ENCODE measurements at places on chromosomes 12 and 14.
A peak's percentile ranks its signal among the peaks of the same experiment; 100 is the strongest.

- peaks cover 18% of the 10 kb centered on the region for H3K27me3 ChIP-seq
- H3K36me3 ChIP-seq, result no peaks in the 10 kb centered on the region
- H3K4me1 ChIP-seq, result no peaks in the 10 kb centered on the region
- H3K4me3 ChIP-seq, result no peak overlapping the region
- no peak for DNase-seq
These were observed 149.3 kb downstream of the ESRRB start for GRCh38 chr14:76525106-76525821.

- peaks cover 4% of the 10 kb centered on the region for H3K4me1 ChIP-seq
- peaks cover 8% of the 10 kb centered on the region for H3K27me3 ChIP-seq
These were observed 51.4 kb downstream of the ERH start for GRCh38 chr14:69346710-69347109.

GRCh38 chr14:93155667-93156066 lies 29.0 kb downstream of the MOAP1 start:
- DNase-seq, result no peak
- H3K4me3 ChIP-seq, result no peak overlapping the region
- no peak overlapping the region for H3K27ac ChIP-seq
- H3K36me3 ChIP-seq, result peaks cover 1% of the 10 kb centered on the region

- H3K4me1 ChIP-seq, result no peaks in the 10 kb centered on the region
- H3K27ac ChIP-seq, result no peak overlapping the region
- H3K4me3 ChIP-seq, result no peak overlapping the region
- H3K27me3 ChIP-seq, result peaks cover 3% of the 10 kb centered on the region
These were observed 23.8 kb downstream of the GLIPR1L2 start for GRCh38 chr12:75414671-75415070.

GRCh38 chr14:40004871-40005500 lies 572.8 kb upstream of the FBXO33 start:
- no peaks in the 10 kb centered on the region for H3K27me3 ChIP-seq
- H3K27ac ChIP-seq, result no peak overlapping the region
- H3K36me3 ChIP-seq, result no peaks in the 10 kb centered on the region
- no peak overlapping the region for H3K4me3 ChIP-seq
- no peak for DNase-seq

GRCh38 chr14:49879646-49880204 lies 13.2 kb upstream of the ARF6 start:
- no peak overlapping the region for H3K4me3 ChIP-seq
- peak; percentile 48 for DNase-seq
- H3K27ac ChIP-seq, result peak overlapping the region; percentile 92
- H3K36me3 ChIP-seq, result no peaks in the 10 kb centered on the region
- H3K4me1 ChIP-seq, result peaks cover 14% of the 10 kb centered on the region

- H3K4me1 ChIP-seq, result no peaks in the 10 kb centered on the region
- no peaks in the 10 kb centered on the region for H3K36me3 ChIP-seq
- DNase-seq, result no peak
- no peak overlapping the region for H3K4me3 ChIP-seq
- no peak overlapping the region for H3K27ac ChIP-seq
These were observed 36.9 kb upstream of the CCDC198 start for GRCh38 chr14:57530571-57530970.

DNA sequence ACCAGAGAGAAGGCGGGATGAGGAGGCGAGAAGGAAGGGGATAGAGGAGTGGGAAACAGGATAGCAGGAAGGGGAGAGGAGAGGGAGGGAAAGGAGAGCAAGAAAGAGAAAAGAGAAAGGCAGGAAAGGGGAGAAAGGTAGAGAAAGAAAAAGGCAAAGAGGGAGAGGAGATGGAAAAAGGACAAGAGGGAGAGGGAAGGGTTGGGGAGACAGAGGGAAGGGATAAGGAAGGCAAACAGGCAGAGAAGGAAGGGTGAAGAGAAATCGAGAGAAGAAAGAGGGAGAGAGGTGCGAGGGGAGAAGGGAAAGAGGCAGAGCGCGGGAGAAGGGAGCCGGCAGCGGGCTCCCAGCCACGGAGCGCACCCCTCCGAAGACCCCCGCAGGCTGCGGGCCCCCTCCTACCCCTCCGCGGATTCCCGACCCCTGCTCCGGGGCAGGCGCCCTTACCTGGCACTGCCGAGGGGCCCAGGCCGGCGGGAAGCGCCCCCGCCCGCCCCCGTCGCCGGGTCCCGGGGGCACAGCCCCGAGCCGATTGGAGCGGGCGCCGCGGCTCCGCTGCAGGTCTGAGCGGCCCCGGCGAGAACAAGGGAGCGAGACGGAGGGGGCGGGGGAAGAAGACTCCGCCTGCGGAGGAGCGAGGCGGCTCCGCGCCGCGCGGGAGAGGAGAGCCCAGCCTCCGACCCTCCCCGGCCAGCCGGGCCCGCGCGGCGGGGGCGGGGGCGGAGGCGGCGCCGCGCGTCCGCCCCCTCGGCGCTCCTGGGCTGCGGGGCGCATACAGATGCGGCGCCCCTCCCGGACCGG lies at the start of gene CDH24:
Gene CDH24 (minus strand): TSS at position 565 of the 801 bp plus-strand sequence. CDS start 1,787 bp downstream, outside the sequence.
- peak; percentile 63 for DNase-seq
- H3K36me3 ChIP-seq, result peaks cover 14% of the 10 kb centered on the region

DNA sequence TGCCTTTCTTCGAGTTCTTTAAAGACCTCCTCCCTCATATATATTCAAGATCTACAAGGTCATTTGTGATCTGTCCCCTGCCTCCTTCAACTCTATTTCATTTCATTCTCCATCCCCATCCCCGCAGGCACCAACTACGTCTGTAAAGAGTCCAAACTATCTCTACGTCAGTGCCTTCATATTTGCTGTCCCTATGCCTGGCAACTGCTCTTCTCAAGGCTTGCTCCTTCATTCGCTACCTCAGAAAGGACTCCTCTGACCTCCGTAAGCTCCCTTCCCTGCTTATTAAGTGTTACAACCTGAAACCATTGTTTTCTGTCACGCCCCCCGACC lies 650 bp downstream of the LLPH start:
- peak overlapping the region; percentile 94 for H3K27ac ChIP-seq
- H3K36me3 ChIP-seq, result peaks cover 31% of the 10 kb centered on the region
- peaks cover 32% of the 10 kb centered on the region for H3K4me1 ChIP-seq
- H3K4me3 ChIP-seq, result peak overlapping the region; percentile 93
- no peaks in the 10 kb centered on the region for H3K27me3 ChIP-seq
- no peak for DNase-seq

DNA sequence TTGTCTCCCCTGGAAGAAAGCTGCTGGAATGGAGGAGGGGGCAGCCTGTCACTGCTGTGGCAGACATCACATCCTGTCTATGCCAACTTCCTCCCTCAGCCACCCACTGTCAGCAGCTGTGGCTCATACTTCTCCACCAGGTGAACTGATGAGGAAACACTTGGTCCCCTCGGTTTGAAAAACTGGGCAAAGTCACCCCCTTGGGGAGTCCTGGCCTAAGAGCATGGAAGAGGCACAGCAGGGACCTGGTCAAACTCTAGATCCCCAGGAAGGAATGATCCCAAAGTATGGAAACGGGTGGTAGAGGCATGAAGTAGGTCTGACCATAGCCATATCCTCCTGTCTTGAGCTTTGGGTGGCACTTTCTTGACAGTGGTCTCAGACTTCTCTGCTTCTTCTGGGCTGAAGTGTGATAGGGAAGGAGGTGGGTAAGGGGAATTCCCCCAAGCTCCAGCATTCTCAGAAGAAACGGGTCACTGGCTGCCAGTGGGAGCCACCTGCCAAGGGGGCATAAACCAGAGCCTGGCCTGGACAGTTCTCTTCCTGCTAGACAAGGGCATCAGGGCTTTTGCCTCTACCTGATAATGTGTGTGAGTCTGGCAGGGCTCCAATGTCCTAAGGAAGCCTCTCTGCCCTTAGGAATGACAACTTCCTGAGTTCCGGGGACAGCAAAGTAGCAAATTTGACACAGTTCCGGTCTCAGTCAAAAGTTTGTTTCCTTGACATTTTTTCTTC lies 36.0 kb downstream of the FMNL3 start:
- DNase-seq, result peak; percentile 53
- peaks cover 72% of the 10 kb centered on the region for H3K4me1 ChIP-seq
- H3K36me3 ChIP-seq, result peaks cover 1% of the 10 kb centered on the region

GRCh38 chr12:90974286-90974685 lies 19.3 kb upstream of the CCER1 start:
- no peaks in the 10 kb centered on the region for H3K27me3 ChIP-seq
- no peaks in the 10 kb centered on the region for H3K36me3 ChIP-seq
- no peak overlapping the region for H3K4me3 ChIP-seq

GRCh38 chr12:58026426-58026825 lies 85.1 kb downstream of the ATP23 start:
- H3K27ac ChIP-seq, result no peak overlapping the region
- no peak for DNase-seq
- no peak overlapping the region for H3K4me3 ChIP-seq
- peaks cover 6% of the 10 kb centered on the region for H3K27me3 ChIP-seq
- H3K36me3 ChIP-seq, result peaks cover 2% of the 10 kb centered on the region

DNA sequence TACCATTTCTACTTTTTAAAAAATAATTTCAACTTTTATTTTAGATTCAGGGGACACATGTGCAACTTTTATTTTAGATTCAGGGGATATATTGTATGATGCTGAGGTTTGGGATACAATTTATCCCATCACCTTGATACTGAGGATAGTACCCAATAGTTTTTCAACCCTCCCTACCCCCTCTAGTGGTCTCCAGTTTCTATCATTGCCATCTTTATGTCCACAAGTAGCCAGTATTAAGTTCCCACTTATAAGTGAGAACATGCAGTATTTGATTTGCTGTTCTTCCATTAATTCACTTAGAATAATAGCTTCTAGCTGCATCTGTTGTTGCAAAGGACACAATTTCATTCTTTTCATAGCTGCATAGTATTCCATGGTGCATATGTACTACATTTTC lies 162.5 kb downstream of the ANKS1B start:
- no peaks in the 10 kb centered on the region for H3K4me1 ChIP-seq
- H3K4me3 ChIP-seq, result no peak overlapping the region
- H3K36me3 ChIP-seq, result no peaks in the 10 kb centered on the region
- no peak overlapping the region for H3K27ac ChIP-seq
- H3K27me3 ChIP-seq, result peaks cover 2% of the 10 kb centered on the region

DNA sequence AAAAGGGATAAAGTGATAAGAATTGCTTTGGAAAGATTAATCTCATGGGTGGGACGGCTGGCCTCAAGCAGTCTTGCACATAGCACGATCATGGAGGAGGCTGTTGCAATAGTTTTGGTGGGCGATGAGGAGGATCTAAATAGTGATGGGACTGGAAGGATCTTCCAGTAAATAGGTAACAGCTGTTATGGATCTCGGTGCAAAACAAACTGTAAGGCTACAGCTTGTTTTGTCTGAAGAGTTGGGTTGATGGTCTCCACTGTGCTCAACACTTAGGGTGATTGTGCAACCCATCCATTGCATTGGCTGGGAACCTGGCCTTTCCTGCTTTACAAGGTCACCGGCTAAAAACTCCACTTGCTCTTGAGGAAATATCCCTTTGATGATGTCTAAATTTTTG lies 21.0 kb downstream of the IGF1 start:
- no peak overlapping the region for H3K4me3 ChIP-seq
- no peaks in the 10 kb centered on the region for H3K4me1 ChIP-seq
- no peak overlapping the region for H3K27ac ChIP-seq

GRCh38 chr12:71297930-71298329 lies 140.1 kb upstream of the TSPAN8 start:
- no peak overlapping the region for H3K27ac ChIP-seq
- H3K4me1 ChIP-seq, result no peaks in the 10 kb centered on the region
- no peaks in the 10 kb centered on the region for H3K36me3 ChIP-seq
- H3K4me3 ChIP-seq, result no peak overlapping the region

DNA sequence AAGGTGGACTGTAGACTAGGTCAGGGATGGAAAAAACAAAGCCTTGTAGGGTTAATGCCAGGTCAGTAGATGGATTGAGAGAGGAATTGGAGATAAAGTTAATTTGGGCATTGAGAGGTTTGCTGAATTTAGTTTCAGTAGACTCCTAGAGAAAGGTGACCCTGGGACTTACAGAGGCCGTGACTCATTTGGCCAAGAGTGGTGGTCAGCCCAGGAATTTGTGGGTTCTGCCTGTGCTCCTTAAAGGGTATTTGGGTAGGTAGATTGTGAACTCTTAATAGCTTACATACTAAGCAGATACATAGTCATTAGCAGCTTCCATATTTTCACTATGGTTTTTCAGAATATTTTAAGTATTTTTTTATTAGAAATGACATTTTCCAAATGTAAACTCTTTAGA lies 21.8 kb downstream of the PLEKHA5 start:
- no peaks in the 10 kb centered on the region for H3K36me3 ChIP-seq
- H3K27me3 ChIP-seq, result peaks cover 3% of the 10 kb centered on the region
- DNase-seq, result no peak
- H3K4me3 ChIP-seq, result no peak overlapping the region
- no peaks in the 10 kb centered on the region for H3K4me1 ChIP-seq
- H3K27ac ChIP-seq, result no peak overlapping the region

GRCh38 chr12:127723251-127723650 lies 543.7 kb upstream of the TMEM132C start:
- DNase-seq, result no peak
- no peaks in the 10 kb centered on the region for H3K27me3 ChIP-seq
- no peaks in the 10 kb centered on the region for H3K4me1 ChIP-seq
- H3K4me3 ChIP-seq, result no peak overlapping the region
- H3K36me3 ChIP-seq, result no peaks in the 10 kb centered on the region
- H3K27ac ChIP-seq, result no peak overlapping the region

DNA sequence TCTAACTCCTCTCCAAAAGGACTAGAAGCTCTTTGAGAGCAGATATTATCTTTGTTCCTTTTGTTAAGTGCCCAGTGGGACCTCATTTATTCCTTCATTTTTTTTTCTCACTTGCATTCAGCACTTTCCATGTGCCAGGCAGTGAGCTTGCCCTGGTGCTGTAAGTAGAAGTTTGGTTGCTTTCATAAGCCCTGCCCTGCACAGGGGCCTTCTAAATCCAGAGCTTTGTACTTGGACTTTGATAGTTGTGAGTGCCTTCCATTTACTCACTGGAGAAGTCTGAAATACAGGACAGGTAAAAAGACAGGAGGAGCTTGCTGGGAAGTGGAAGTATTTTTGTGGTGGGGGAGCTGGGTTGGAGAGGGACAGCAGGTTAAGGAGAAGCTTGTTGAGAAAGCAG lies 56.7 kb upstream of the PTCSC3 start:
- no peak for DNase-seq
- no peak overlapping the region for H3K4me3 ChIP-seq
- no peak overlapping the region for H3K27ac ChIP-seq
- H3K4me1 ChIP-seq, result no peaks in the 10 kb centered on the region
- H3K36me3 ChIP-seq, result no peaks in the 10 kb centered on the region

GRCh38 chr14:33019346-33019745 lies 80.7 kb downstream of the NPAS3 start:
- H3K36me3 ChIP-seq, result no peaks in the 10 kb centered on the region
- no peaks in the 10 kb centered on the region for H3K4me1 ChIP-seq
- no peak overlapping the region for H3K4me3 ChIP-seq
- no peaks in the 10 kb centered on the region for H3K27me3 ChIP-seq

All from memory B cell (primary cell).